Frontal cortex (tissue), 4 donors: ENCODE measurements at places on chromosomes 6 and 20.

DNA sequence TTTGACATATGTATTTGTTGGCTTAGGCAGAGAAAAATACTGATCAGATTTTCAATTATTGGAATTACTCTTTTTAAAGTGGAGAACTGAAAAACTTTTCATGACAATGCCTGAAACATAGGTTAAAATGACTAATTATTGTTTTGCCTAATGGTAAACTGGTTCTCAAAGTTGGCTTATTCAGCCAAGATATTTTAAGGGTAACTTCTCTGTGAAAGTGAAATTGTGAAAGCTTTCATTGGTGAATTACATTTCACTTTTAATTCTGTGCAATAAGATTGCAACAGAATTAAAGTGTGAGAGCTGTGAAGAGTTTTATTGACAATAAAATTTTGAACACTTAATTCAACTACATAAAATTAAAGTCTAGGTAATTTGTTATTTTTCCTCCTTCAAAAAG, 24.5 kb downstream of the KIAA0408 start:
- DNase-seq = no peak

DNA sequence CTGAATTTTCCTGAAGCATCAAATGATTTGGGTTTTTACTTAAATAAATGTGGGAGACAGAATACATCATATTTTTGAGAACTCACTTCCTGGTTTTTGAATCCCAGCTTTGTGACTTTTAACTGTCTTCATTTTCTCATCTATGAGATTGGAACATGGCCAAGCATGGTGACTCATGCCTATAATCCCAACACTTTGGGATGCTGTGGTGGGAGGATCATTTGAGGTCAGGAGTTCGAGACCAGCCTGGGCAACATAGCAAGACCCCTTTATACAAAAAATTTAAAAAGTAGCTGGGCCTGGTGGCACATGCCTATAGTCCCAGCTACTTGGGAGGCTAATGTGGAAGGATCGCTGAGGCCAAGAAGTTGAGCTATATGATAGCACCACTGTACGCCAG, 122.3 kb downstream of the QKI start:
- DNase-seq = no peak

DNA sequence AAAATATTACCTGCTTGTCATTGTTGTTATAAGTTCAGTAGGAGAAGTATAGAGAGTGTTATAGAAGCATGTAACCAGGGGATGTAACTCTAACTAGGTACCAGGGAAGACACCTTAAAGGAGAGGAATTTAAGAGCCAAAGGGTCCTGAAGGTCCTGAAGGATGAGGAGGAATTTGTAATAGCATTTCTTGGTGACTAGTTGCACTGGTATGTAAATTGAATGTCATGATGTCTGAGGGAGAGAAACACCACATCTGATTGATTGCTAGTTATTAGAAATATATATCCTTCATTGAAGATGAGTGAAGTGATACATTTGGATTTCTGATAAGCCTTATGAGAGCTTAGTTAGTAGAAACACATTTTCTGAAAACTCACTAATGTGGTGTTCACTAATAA, 643.8 kb downstream of the RFPL4B start:
- DNase-seq = no peak

GRCh38 chr20:25013478-25014380, 21.2 kb upstream of the APMAP start:
- no peak for DNase-seq

- DNase-seq = peak; percentile 47
These were observed 150.8 kb downstream of the PRL start for GRCh38 chr6:22145823-22146677.

DNA sequence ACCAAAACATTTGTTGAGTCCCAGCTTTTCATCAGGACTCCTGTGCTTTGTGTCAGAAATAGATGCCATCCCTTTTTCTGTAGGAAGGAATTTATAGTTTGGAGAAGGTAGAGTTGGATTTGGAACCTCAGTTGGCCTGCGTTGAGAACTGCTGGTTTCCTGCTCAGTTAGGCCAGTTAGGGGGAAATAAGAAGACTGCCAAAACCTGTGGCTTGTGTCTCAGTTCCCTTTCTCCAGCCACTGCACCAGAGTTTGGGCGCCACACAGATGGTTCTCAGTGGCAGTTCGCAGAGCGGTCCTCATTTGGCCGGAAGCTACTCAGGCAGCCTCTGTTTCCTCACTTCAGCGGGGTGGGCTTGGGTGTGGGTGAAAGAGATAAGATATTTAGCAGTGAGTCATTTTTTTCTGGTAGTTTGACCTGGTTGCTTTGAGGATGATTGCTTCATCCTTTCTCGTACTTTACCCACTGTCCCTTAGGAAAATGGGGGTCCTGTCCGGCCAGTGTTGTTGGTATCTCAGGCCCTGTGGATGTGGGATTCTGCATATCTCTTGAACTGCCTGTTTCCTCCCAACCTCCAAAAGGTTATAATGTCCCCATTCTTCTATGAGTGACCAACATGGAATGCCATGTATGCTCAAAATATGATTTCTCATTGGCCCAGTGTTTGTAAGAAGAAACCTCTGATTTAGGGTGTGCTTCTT, 53.7 kb downstream of the JARID2 start:
- no peak for DNase-seq

- DNase-seq = no peak
These were observed 61.8 kb downstream of the MLIP start for GRCh38 chr6:54173089-54173488.

GRCh38 chr20:10883166-10883565, 209.4 kb upstream of the JAG1 start:
- no peak for DNase-seq

- no peak for DNase-seq
These were observed 297.8 kb downstream of the CDH4 start for GRCh38 chr20:61549865-61550264.

GRCh38 chr20:56957737-56958553, 308.5 kb downstream of the BMP7 start:
- no peak for DNase-seq

DNA sequence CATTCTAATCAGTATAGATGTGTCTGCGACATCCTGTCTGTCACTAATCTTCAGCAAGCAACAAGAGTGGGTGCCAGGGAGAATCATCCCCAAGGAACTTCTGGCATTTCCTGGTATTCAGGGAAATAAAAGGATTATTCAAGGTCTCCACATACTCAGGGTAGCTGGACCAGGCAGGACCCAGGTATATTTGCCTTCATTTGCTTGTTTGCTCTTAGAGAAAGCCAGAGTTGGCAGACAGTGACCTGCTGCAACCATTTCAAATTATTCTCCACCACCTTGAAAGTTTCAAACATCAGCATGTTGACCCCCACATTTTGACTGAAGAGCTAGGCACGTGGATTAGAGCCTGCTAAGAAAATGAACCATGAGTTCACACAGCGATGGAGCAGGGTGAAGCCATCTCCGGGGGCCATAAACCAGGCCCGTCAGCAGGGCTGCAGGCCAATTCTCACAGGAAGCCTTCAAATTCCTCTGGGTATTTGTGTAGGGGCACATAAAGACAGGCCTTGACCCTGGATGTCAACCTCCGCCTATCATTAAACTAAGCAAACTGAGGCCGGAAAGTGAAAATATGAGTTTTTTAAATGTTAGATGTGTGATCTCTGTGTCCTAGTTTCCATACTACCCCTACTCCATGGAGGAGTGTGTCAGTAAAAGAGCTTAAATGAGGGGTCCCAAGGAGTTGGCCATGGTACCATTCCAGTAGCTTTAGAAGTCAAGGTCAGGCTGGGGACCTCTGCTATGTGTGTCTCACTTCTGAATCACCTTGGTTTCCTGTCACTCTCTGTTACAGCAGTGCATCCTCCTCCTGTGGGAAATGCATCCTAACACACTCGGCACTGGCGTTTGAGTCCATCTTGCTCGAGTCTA, 32.9 kb downstream of the TRAM2 start:
- DNase-seq = no peak

DNA sequence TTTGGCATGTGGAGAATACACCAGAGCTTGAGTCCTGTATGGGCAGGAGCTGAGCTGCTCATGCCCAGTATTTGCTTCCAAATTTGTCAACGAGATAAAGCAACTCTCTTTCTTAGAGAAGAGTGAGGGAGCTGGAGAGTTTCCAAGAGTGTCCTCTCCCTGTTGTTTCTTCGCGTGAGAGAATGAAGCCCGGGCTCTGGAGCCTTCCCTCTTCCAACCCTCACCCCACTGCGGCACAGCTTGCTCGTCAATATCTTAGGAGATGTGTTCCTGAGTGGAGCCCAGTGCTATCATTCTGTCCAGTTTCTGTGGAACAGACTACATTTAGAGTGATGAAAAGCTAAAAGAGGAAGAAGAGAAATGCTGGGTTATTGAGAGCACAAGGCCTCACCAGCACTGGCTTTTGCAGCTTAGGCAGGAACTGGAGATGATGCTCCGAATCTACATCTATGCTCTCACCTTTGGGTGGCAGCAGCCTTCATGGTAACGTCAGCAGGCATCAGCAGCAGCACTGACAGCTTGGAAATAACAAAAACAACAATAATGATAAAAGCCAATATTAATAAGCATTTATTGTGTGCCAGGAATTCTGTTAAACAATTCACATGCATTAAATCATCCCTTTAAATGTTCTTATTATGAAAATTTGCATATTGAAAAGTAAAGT, 66.5 kb upstream of the TFB1M start:
- no peak for DNase-seq

DNA sequence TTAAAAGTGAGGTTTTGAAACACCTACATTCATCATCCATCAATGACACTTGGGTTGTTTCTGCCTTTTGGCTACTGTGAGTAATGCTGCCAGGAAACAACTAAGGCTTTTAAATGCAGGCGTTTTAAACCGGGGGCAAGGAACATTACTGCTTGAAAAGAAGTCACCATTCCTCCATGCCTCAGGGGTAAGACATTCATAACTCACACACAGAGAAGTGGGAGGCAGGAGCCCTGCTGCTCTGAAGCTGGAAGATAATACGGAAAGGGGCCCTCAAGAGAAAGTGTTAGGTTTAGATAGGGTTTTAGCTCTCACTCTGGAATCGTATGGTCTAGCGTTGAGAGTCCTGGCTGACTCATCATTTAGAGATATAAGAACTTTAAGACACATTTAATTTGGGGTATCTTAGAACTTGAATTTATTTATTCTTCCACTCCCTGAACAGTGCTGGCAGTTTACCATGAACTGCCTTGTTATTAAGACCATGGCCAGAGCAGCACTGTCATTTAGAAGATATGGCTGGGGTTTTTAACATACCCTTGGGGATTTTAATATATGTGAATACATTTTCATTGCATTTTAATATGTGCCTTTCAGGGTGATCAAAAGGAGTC, 1.8 kb downstream of the TUBB1 start:
- no peak for DNase-seq

- DNase-seq = no peak
These were observed 257.1 kb upstream of the KCNG1 start for GRCh38 chr20:51280047-51280446.

- DNase-seq = no peak
These were observed 16.8 kb downstream of the SRSF3 start for GRCh38 chr6:36610956-36611336.

- no peak for DNase-seq
These were observed 190.3 kb downstream of the ANKRD60 start for GRCh38 chr20:58038123-58038654.

GRCh38 chr6:134502614-134503549, 185.0 kb upstream of the SGK1 start:
- DNase-seq = no peak

GRCh38 chr6:94956910-94957309, 620.4 kb upstream of the MANEA start:
- no peak for DNase-seq

DNA sequence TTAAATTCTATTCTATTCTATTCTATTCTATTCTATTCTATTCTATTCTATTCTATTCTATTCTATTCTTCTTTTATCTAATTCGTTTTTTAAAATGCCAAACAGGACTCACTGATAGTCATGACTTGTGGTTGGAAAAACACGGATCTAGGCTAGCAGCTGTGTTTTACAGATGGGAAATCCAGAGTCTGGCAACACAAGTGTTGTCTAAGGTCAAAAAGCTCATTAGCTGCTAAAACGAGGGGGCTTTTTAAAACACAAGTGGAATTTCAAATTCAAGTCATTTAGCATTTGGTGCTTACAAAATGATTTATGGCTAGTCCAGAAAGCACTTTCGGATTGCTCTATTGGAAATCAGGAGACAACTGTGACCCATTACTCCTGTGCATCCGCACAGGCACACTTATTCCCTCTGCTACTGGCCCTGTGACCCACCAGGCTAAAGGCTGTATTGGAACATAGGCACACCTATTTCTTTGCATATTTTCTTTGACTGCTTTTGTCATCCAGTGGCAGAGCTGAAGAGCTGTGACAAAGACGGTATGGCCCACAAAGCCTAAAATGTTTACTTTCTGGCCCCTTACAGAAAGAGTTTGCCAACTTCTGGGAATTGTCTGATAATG, 17.8 kb upstream of the MLIP start:
- DNase-seq = no peak

DNA sequence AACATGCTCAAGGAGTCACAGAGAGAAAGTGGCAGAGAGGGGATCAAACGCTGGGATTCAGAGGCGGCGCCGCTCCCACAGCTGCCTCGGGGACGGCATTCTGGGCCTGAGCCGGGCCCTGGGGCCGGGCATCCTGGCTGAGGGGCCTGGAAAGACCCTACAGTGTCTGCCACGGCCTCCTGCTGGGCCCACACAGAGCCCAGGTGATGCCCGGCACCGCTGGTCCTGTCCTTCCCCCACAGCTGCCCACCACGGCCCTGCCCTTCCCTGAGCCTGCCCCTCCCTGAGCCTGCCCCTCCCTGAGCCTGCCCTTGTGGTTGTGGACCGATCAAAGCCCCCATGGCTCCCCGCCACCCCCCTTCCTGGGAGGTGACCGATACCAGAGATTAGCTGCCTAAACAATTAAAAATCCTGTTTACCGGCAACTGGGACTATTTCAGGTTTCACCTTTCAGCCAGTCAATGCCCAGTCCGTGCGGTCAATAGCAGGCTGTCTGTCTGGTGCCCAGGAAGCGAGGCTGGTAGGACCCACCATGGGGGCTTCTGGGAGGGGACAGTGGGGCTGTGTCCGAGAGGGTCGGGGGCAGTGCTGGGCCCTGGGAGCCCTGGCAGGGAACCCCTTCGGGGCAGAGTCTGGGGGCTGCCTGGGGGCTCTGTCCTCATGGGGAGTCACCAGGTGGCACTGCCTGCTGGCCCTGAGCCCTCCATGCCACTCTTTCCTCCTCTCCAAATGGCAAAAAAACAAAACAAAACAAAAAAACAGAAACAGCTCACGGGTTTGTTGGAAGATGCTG, 55.4 kb upstream of the GATA5 start:
- no peak for DNase-seq

- no peak for DNase-seq
These were observed 13.5 kb upstream of the CD2AP start for GRCh38 chr6:47464052-47464451.

DNA sequence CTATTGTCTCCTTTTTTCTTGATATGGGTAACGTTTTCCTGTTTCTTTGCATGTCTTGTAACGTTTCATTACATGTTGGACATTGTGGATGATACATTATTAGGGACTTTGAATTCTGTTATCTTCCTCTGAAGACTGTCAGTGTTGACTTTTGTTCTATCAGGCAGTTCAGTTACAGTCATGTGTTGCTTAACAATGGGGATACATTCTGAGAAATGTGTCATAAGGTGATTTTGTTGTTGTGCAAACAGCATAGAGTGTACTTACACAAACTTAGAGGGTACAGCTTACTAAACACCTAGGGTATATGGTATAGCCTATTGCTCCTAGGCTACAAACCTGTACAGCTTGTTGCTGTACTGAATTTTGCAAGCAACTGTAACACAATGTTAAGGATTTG, 64.7 kb downstream of the AK9 start:
- DNase-seq = no peak

- peak; percentile 82 for DNase-seq
These were observed at the start of gene MAP7 for GRCh38 chr6:136550330-136551071. Gene MAP7, minus strand, starts transcription at chr6:136550422. Its CDS starts 14 bp downstream, at chr6:136550408.
